ENCODE measurements at places on chromosomes 4 and X.

- no peak for DNase-seq
These were observed 4.4 kb downstream of the SORCS2 start for GRCh38 chr4:7196736-7197135.

- no peak for DNase-seq
These were observed 182.5 kb upstream of the INTU start for GRCh38 chr4:127450276-127450675.

- DNase-seq = no peak
These were observed 55.5 kb upstream of the MAGED1 start for GRCh38 chrX:51837921-51838320.

DNA sequence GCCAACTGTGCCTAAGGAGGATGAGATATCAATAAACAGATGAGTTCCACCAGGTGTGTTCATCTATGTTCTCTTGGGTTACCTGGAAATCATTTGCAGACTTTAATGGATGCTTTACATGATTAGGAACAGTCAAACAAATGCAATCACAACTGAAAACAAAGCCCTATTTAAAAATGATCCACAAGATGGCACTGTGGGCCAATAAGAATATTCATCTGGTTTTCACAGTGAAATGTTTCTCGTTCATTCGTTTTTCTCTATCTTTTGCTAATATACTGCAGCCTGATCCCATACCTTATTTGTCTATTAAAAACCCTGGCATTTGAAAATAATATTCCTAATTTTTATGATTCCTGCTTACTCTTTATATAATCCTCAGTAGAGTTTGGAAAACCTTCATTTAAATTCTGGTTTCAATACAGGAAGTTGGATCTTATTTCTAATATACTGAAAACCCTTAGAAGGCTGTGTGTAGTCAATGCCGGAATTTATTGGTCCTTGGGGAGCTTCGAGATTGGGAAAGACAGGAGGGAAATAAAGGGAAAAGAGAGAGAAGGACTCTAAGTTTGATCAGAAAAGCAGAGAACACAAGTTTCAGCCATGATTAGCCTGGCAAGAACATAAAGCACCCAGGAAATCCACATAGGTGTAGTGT, 63.8 kb upstream of the TAPT1 start:
- peak; percentile 38 for DNase-seq

DNA sequence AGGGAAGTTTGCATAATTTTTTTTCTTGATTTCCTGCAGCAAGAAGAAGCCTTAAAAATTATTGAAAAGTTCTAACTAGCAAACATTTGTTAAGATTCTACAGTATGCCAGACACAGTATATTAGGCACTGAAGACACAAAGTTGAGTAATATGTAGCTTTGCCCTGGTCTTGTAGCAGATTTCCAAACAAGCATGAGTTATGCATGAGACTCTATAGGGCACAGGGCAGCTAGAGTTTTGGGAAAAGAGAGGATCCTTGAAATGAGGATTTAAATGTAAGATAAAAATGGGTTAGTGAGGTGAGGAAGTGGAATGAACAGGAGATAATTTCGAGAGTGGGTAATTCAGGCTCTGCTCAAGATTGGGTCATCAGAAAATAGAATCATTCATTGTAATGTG, 8.6 kb upstream of the GPRIN3 start:
- no peak for DNase-seq

DNA sequence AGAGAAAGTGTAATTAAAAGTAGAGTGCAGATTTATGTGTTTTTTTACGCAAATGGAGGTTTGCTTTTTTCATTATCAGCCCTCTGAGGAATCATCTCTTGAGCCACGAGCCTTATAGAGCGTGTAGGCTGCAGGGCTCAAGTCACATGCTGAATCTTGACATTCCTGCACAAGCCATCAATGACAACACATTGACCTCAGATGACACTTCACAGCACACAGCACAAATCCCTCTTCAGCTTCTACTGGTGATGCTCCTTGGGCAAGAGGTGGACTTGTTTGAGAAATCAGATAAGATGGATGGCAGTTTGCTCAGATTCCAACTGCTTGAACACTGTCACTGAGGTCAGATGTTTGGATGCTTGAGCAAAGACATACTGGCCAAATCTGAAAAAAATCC, 250.6 kb downstream of the SNCA start:
- DNase-seq = peak; percentile 15

- peak; percentile 31 for DNase-seq
These were observed 760 bp downstream of the TMEM165 start for GRCh38 chr4:55396308-55397125.

- no peak for DNase-seq
These were observed 296.1 kb downstream of the TRIML1 start for GRCh38 chr4:188435381-188435780.

GRCh38 chrX:15915959-15916703, 61.5 kb upstream of the AP1S2 start:
- DNase-seq = no peak

DNA sequence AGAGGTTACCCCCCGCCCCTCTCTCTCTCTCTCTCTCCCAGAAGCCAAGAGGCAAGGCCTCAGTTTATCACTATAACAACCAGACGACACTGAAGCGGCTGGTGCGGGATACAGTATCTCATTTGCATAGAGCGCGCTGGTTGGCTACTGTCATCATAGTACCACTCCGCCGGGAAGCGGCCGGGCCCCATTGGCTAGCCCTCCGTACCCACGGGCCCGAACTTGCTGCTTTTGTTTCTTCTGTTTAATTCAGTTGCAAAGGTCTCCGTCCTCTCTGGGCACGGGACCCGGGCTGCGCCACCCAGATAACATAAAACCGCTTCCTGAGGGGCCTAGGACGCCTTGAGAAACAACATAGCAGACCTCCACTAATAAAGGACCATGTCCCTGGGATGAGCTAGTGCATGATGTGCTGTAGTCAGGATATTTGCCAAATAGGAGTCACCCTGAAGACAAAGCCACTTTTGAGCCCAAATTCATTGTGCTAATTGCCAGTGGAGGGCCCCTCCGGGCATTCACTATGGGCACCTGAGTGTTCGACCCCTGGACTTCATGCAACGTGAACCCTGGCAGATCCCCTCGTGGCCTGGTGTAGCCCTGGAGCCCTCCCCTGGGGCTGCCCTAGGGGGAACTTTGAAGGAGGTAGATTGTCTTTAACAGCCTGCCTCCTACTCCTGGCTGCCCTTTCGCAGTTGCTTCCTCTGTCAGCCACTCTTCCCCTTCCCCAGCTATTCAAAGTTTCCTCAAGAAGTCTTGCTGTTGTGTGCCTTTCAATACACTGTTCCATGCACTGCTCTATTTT, at the start of gene PCYT1B:
TSS of gene PCYT1B (minus strand) at position 91 of the 802 bp plus-strand sequence. CDS start 242 bp downstream, outside the sequence.
- DNase-seq = peak; percentile 89

DNA sequence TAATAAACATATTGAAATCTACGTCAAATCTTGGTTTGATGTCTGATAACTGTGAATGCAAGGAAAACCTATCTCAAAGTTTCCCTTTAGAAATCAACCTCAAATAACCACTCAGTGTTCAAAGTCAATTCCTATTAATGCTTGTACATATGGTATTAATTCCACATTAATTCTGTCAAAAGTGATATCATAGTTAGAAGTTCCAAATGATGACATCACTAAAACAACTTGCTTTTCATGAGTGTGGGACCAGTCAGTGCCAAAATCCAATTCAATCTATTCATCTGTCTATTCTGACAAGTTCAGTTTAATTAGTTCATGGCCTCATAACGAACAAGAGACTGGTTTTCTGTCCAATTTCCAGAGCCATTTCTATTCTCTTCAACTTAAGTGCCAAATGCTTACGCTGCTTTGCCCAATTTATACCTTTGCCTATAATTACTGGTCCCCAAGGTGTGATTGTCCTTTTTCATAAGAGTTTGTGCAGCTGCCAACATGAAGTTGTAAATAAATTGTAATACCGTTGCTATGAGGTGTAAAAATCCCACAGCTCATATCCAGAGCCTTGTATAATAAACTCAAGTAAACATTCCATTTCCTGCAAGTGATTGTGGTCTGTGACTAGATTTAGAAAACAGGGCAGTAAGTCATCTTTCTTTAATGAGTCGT, 476.2 kb downstream of the RAB28 start:
- no peak for DNase-seq

GRCh38 chr4:185110375-185110823, 32.7 kb upstream of the SLC25A4 start:
- no peak for DNase-seq

- no peak for DNase-seq
These were observed 28.7 kb downstream of the ADH6 start for GRCh38 chr4:99190336-99190735.

DNA sequence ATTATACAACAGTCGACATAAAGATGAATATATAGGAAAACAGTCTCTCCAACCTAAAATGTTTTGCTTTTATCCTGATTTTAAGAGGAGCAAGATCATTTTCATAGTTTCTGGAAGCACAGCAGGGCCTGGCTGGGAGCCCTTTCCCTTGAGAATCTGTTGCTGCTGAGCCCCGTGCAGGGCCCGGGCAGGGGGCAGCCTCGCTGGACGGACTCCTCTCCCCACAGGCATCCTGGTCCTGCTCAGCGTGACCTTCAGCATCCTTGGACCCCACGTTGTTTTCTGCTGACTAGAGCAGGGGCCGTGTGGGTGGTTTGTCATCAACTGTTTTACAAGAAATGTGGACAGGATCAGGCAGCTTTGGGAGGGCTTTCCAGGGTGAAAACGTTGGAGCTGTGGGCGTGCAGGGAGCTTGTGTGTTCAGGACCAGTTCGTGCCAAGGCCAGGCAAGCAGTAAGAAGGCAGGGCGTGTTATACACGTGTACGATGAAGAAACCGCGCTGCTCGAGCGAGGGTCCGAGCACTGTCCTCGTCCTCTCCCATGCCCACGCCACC, 25.0 kb downstream of the CPZ start:
- no peak for DNase-seq

DNA sequence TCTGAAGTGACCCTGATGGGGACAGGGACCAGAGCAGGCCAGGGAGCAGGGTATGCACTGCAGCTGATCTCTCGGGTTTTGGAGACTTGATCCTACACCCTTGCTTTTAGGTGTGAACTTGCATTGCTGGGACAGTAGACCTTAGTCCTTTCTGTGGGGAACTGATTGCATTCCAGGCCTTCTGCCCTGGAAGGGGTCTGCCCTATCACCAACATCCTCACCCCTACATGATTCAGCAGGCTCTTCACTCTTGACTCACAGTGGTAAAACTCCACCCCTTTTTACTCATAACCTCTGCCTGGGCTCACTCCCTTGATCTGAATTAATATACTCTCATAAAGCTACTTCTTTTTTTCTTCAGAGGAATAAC, 6.6 kb upstream of the DDX60L start:
- no peak for DNase-seq

DNA sequence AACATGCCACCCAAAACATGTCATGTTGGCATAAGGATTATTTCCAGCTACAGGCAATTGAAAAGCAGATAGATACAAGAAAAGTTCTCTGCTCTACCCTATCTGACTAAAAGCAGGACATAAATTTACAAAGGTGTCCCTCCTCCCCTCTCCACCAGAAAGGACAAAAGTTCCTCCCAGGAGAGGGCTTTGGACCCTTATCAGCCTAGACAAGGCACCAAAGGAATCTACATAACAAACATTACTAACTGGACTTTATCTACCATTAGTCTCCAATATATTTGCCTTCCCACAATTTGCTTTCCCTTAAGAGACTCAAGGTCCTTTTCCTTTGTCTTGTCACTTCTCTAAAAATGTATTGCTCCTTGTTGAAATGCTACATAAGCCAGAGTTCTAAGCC, 55.6 kb downstream of the ADGRA3 start:
- no peak for DNase-seq

DNA sequence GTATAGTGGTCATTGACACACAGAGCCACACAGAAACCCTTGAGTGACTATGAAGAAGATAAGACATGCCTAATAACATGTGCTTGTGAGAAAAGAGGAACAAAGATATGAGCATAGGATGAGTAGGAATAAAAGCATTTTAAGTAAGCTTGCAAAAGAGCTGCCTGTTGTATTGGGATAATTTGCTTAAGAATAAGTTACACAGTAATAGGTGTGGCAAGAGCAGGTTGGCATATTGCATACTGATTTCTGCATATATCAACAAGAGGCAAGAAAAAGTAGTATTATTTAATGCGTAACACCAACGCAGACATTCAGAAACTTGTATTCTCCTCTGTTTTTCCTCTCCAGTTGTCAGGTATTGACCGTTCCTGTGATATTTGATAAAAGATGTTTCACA, 111.5 kb upstream of the UGT8 start:
- no peak for DNase-seq

GRCh38 chr4:141609243-141609642, 27.1 kb upstream of the IL15 start:
- no peak for DNase-seq

DNA sequence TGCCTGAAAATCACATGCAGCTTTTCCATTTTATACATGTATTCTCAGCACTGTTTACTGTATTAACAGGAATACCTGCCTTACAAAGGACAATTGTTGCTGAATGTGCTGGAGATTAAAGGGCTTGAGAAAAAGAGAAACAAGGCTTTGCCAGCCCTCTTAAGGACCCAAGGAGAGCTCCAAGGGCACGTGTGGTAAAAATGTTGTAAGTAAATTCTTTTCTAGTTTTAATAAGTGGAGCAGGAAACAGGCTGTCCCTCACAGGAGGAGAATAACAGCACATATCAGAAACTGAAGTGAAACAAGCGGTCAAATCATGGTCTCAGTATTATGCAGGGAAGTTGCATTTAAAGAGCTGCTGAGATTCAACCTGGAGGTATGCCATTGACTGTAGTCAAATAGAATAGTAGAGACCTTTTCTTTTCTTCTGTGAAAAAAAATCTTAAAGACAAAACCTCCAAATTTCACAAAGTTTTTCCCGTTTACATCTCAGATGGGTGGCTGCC, 18.5 kb downstream of the IGFBP7 start:
- no peak for DNase-seq

- DNase-seq = no peak
These were observed 64.5 kb downstream of the STOX2 start for GRCh38 chr4:183969596-183969995.

GRCh38 chr4:165204462-165204830, 2.9 kb upstream of the KLHL2 start:
- no peak for DNase-seq

DNA sequence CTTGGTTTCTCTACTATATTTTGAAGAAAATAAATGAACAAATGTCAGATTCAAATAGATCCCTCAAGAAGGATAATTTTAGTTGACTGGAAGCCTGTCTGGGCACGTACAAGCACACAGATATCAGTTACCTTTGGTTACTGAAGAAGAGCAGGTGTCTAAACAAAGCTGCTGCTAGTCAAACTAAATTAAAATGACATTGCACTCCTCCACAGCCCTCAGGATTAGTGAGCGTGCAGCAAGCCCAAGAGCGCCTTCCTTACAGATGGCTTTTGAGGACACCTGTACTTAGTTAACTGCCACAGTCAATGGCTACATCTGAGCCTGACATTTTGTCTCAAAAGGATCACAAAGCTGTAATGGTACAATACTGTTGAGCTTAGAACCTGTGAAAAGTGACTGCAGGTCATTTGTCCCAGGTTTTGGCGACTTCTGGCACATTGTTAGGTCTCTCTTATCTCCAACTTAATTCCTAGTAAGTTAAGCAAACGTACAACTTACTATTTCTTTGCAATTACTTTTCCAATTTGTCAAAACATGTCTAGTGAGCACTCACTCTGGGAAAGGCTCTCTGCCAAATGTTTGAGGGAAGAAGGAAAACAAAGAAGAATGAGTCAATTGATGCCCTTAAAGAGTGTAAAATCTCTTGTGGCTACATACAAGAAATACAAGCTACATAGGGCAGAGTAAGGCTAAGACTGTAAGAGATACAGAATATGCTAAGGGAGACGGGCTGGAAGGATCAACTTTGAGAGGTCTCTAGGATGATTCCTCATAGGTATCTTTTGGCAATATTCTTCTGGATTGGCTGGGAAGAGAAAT, 25.6 kb upstream of the DAPP1 start:
- peak; percentile 76 for DNase-seq
